ENCODE measurements at places on chromosomes 1 and 21.

DNA sequence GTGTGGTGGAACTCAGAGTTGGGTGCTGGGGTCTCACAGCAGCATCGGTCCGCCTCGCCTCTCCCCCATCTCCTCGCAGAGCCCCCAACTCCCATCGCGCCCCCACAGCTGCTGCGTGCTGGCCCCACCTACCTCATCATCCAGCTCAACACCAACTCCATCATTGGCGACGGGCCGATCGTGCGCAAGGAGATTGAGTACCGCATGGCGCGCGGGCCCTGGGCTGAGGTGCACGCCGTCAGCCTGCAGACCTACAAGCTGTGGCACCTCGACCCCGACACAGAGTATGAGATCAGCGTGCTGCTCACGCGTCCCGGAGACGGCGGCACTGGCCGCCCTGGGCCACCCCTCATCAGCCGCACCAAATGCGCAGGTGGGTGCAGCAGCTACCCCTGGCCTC is 24.2 kb downstream of the PTPRU start:
- no peak for DNase-seq

GRCh38 chr1:113780374-113781146 is 21.3 kb upstream of the PHTF1 start:
- DNase-seq: no peak

DNA sequence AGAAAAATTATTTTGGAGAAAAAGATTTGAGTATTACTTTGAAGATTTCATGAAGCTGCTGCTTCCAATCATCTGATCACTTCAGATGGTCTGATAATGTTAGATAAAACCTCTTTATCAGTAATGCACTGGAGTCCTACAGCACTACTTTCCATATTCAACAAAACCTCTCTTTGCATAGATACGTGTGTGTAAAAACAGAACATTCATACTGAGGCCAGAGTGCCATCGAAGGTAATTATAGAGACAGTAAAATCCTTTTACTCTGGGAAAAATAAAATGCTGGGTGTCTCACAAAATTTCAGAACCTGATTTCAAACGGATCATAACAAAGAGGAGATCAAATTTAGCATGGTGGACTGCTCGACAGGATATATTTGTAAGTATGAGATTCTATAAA is at the start of gene RGS13:
TSS of gene RGS13 (plus strand) at position 209 of the 400 bp plus-strand sequence. CDS start 8,188 bp downstream, outside the sequence.
- no peak for DNase-seq

- no peak for DNase-seq
Measured at GRCh38 chr1:208500375-208500774, 256.2 kb upstream of the PLXNA2 start.
